Uterus (tissue), 4 donors: ENCODE measurements at places on chromosomes 12 and 14.
A peak's percentile ranks its signal among the peaks of the same experiment; 100 is the strongest.

DNA sequence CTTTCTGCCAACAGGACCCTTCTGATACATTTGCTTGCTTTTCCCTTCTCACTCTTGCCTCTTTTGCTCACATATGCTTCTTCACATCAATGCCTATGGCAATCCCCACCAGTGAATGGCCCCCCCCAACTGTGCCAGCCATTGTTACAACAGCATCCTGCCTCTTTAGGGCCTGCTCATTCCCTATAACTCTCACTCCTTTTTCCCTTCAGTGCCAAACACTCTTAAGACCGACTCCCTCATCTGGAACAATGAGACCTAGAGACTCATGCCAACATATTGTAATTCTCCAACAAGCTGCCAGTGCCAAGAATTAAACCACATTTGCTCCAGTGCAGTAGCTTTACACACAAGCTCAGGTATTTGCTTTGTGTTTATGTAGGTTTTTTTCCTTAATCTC, 189.0 kb downstream of the SOX5 start:
- no peaks in the 10 kb centered on the region for H3K36me3 ChIP-seq
- no peak overlapping the region for H3K4me3 ChIP-seq
- H3K27me3 ChIP-seq = no peaks in the 10 kb centered on the region
- H3K27ac ChIP-seq = no peak overlapping the region
- no peak for DNase-seq

DNA sequence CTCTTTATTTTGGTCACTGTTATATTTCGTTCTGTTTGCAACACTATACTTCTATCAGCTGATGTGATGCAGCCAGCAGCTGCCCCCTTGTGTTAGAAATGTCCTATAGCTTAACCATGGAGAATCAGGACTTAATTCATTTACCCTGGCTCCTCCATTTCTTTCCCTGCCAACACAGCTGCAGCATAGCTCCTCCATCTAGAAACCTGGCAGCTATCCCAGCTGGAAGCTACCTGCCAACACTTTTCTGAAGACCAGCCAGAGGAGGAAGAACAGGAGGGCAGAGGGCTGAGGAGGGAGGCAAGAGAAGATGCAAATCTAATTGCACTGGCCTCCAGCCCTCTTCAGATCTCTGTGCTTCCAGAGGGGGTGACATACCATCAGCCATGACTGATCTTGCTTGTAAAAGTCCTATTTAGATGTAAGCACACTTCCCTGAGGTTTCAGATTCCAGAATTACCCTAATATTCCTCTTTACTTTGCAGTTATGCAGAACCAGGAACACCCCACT, 156.8 kb upstream of the TMEM260 start:
- H3K4me3 ChIP-seq = no peak overlapping the region
- no peaks in the 10 kb centered on the region for H3K27me3 ChIP-seq
- peak; percentile 70 for DNase-seq
- H3K27ac ChIP-seq = no peak overlapping the region
- no peaks in the 10 kb centered on the region for H3K36me3 ChIP-seq
- no peaks in the 10 kb centered on the region for H3K4me1 ChIP-seq

- H3K4me1 ChIP-seq = no peaks in the 10 kb centered on the region
- H3K27ac ChIP-seq = no peak overlapping the region
- no peak for DNase-seq
- no peak overlapping the region for H3K4me3 ChIP-seq
- H3K27me3 ChIP-seq = no peaks in the 10 kb centered on the region
Observed at GRCh38 chr14:54177019-54177418, 219.8 kb upstream of the CDKN3 start.

- no peaks in the 10 kb centered on the region for H3K36me3 ChIP-seq
- H3K27ac ChIP-seq = no peak overlapping the region
- no peak for DNase-seq
- H3K4me1 ChIP-seq = no peaks in the 10 kb centered on the region
- H3K4me3 ChIP-seq = no peak overlapping the region
- H3K27me3 ChIP-seq = no peaks in the 10 kb centered on the region
Observed at GRCh38 chr12:85803923-85804322, 32.3 kb downstream of the RASSF9 start.

GRCh38 chr12:112230136-112230535, 104.8 kb downstream of the TRAFD1 start:
- DNase-seq = no peak
- no peak overlapping the region for H3K27ac ChIP-seq

DNA sequence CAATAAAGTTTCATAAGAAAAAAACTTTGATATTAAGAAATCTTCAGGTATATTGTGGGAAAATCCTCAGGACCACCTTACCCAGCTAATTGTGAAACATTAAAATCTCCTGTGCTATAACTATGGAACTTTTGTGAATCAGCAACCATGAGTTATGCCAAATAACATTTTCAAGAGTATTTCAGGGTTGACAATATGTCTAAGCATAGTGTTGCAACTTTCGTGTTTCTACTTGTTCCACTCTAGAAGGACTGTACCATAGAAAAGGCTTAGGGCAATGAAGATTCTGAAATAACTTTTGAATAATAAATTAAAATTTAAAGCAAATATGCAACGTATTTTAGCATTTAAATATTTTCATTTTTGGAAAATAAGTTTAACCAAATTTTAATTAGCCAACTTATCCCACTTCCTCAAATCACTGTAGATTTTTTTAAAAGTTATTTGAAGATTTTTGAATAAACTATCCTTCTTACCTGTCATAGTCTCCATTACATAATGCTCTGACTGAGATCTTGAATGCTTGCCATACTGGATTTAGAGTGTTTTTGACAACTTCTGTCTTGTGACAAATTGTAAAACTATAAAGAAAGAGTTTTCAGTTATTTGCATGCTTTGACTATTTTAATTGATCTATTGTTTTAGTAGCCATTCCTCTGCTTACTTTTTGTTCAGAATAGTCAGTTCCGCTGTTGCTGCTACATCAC, 143.6 kb downstream of the CPNE8 start:
- DNase-seq = no peak
- H3K27me3 ChIP-seq = no peaks in the 10 kb centered on the region
- no peaks in the 10 kb centered on the region for H3K36me3 ChIP-seq
- H3K27ac ChIP-seq = no peak overlapping the region

GRCh38 chr12:92938018-92938417, 8.9 kb upstream of the EEA1 start:
- H3K27me3 ChIP-seq = no peaks in the 10 kb centered on the region
- H3K4me1 ChIP-seq = no peaks in the 10 kb centered on the region
- no peak overlapping the region for H3K27ac ChIP-seq
- no peak overlapping the region for H3K4me3 ChIP-seq

DNA sequence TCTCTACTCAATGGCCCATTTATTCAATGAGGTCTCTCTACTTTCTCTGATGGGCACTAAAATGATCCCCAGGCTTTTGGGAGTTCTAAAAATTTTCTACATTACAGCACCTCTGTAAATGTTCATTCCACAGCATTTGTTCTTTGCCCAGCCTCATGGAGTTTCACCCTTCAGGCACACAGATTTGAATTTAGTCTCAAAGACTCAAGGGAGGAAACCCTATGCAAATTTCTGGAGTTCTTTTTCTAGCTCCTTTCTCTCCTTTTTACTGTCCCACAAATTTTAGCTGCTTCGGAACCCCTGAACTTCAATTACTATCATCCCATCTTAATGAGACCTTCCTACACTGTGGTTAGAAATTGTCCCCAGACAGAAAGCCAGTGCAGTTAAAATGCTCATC, 17.5 kb upstream of the RAB21 start:
- no peaks in the 10 kb centered on the region for H3K4me1 ChIP-seq
- no peaks in the 10 kb centered on the region for H3K27me3 ChIP-seq
- H3K4me3 ChIP-seq = no peak overlapping the region
- no peak overlapping the region for H3K27ac ChIP-seq
- no peak for DNase-seq

GRCh38 chr12:69168828-69169227, 70.5 kb upstream of the CPSF6 start:
- H3K36me3 ChIP-seq = no peaks in the 10 kb centered on the region
- H3K27me3 ChIP-seq = no peaks in the 10 kb centered on the region
- H3K4me3 ChIP-seq = no peak overlapping the region

DNA sequence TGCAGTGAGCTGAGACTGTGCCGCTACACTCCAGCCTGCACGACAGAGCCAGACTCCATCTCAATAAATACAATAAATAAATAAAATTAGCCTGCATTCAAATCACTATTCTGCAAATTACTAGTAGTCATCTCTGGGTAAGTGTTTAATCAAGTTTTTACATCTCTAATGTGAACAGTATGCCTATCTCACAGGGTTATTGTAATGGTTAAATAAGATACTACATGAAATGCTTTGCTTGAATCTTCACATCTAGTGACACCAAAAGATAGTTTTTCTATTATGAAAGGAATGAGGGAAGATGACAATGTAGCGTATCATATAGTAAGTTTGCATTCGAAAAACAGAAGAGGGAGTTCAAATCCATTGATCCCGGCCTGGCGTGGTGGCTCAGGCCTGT, 2.1 kb downstream of the SRSF9 start:
- H3K27me3 ChIP-seq = no peaks in the 10 kb centered on the region
- no peaks in the 10 kb centered on the region for H3K4me1 ChIP-seq
- no peak for DNase-seq
- no peaks in the 10 kb centered on the region for H3K36me3 ChIP-seq

DNA sequence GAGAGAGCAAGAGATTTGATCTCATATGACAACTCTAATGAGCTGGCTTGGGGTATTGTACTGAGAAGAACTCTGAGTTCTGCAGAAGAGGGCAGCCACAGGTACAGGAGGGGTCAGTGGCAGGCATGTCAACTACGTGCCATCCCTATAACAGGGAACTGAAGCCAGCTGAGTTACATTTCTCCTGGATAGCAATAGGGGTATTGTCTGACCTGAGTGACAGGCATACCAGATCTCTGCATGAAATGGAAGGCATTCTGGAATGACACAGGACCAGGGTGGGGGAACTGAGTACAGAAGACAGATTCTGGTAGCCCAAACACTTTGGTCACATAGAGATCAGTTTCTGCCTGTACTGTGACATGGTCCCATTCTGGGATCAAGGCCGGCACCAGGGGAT, 35.8 kb downstream of the EFCAB11 start:
- H3K4me1 ChIP-seq = no peaks in the 10 kb centered on the region
- no peak for DNase-seq
- H3K4me3 ChIP-seq = no peak overlapping the region
- no peaks in the 10 kb centered on the region for H3K27me3 ChIP-seq
- no peaks in the 10 kb centered on the region for H3K36me3 ChIP-seq

GRCh38 chr14:29814156-29815015, 113.3 kb downstream of the PRKD1 start:
- H3K27ac ChIP-seq = no peak overlapping the region
- no peaks in the 10 kb centered on the region for H3K27me3 ChIP-seq
- no peaks in the 10 kb centered on the region for H3K4me1 ChIP-seq
- H3K36me3 ChIP-seq = no peaks in the 10 kb centered on the region
- no peak overlapping the region for H3K4me3 ChIP-seq

DNA sequence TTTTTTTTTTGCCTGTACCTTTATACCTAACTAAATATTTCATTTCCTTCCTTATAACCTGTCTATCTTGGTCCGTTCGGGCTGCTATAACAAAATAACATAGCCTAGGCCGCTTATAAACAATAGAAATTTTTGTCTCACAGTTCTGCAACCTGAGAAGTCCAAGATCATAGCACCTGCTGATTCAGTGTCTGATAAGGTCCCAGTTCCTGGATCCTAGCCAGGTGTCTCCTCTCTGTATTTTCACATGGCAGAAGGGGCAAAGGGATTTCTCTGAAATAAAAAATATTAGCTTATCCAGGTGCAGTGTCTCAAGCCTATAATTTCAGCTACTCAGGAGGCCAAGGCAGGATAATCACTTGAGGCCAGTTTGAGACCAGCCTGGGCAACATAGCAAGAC, 1046.6 kb upstream of the USP15 start:
- no peaks in the 10 kb centered on the region for H3K27me3 ChIP-seq
- no peak overlapping the region for H3K4me3 ChIP-seq
- H3K27ac ChIP-seq = no peak overlapping the region
- no peak for DNase-seq

GRCh38 chr12:88298761-88299242, 156.7 kb downstream of the TMTC3 start:
- no peaks in the 10 kb centered on the region for H3K36me3 ChIP-seq
- H3K27me3 ChIP-seq = no peaks in the 10 kb centered on the region
- H3K4me3 ChIP-seq = no peak overlapping the region

GRCh38 chr12:10740182-10740581, 17.1 kb upstream of the YBX3 start:
- H3K27ac ChIP-seq = no peak overlapping the region
- H3K36me3 ChIP-seq = no peaks in the 10 kb centered on the region
- H3K4me3 ChIP-seq = no peak overlapping the region
- H3K4me1 ChIP-seq = no peaks in the 10 kb centered on the region

- no peaks in the 10 kb centered on the region for H3K4me1 ChIP-seq
- no peak overlapping the region for H3K4me3 ChIP-seq
- H3K36me3 ChIP-seq = no peaks in the 10 kb centered on the region
- no peak overlapping the region for H3K27ac ChIP-seq
Observed at GRCh38 chr12:26633591-26634210, 199.3 kb downstream of the ITPR2 start.

GRCh38 chr12:52975820-52976573, 27.1 kb downstream of the KRT18 start:
- no peaks in the 10 kb centered on the region for H3K27me3 ChIP-seq
- no peak overlapping the region for H3K4me3 ChIP-seq
- peak overlapping the region; percentile 41 for H3K27ac ChIP-seq
- H3K4me1 ChIP-seq = no peaks in the 10 kb centered on the region

- H3K36me3 ChIP-seq = no peaks in the 10 kb centered on the region
- no peak overlapping the region for H3K4me3 ChIP-seq
- H3K27ac ChIP-seq = no peak overlapping the region
- H3K27me3 ChIP-seq = no peaks in the 10 kb centered on the region
- DNase-seq = no peak
Observed at GRCh38 chr14:64620910-64621309, 71.1 kb downstream of the PPP1R36 start.

DNA sequence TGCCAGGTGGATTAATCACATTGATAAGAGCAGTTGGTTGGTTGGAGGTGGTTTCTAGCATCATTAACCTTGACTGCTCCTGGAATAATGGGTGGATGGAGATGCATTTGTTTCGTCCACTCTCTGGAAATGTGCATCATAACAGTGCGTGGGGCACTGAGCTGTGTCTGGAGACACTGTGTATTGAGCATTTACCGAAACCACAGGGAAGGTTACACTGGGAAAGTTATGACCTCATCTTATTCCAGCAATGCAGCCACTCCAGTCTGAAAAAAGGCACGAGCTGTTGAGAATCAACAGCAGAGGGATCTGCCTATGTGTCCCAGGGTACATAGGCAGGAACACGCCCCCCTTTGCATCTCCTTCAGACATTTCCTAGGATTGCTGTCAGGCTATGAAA, 27.2 kb downstream of the RNFT2 start:
- DNase-seq = no peak
- H3K4me1 ChIP-seq = no peaks in the 10 kb centered on the region
- no peak overlapping the region for H3K27ac ChIP-seq
- no peak overlapping the region for H3K4me3 ChIP-seq
- no peaks in the 10 kb centered on the region for H3K27me3 ChIP-seq

DNA sequence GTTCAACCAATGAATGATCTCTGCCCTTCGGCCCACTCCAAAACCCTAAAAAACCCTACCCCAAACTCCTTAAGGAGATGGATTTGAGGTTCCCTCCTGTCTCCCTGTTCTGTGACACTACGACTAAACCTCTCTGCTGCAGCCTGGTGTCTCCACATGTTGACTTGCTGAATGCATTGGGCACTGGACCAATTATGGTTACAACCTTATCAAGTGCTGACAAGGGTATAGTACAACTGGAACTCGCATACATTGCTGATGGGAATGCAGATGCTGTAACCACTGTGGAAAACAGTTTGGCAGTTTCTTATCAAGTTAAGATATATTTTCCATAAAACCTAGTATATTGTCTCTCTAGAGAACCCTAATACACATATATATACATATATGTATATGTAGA, 6.3 kb upstream of the DICER1 start:
- H3K27ac ChIP-seq = no peak overlapping the region
- no peak overlapping the region for H3K4me3 ChIP-seq
- H3K4me1 ChIP-seq = no peaks in the 10 kb centered on the region
- no peak for DNase-seq
- H3K27me3 ChIP-seq = no peaks in the 10 kb centered on the region
